ENCODE measurements at places on chromosomes 1 and 21.

- peak; percentile 39 for DNase-seq
These were observed 116.1 kb downstream of the SPATA17 start for GRCh38 chr1:217747156-217747769.

DNA sequence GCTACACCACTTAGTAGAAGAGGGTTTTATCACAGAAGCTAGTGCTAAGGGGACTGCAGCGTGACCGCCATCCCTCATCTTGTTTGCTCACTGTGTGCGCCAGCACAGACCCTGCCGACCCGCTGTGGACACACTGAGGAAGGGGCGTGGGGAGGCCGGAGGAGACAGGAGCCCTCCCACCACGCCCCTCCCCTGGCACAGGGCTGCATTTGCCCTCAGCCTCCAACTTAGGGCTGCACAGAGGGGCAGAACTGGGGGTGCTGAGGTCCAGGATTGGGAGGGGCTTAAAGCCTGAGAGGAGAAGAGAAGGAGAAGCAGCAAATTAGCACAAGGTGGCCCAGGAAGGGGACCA lies 37.2 kb downstream of the RRP1 start:
- no peak for DNase-seq

DNA sequence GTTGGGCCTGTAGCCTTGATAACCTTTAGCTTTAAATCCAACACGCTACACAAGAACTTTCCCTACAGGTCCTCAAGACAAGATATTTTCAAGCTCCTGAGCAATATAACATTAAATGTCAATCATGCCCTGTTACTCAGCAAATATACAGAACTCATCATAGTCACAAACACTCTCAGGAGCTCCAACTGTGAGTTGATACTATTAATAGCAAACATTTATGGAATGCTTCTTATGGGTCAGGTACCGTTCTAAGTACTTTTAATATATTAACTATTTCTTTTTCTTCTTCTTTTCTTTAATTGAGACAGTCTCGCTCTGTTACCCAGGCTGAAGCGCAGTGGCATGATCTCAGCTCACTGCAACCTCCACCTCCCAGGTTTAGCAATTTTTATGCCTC lies 10.1 kb downstream of the EYA3 start:
- no peak for DNase-seq

- DNase-seq, result no peak
These were observed 30.4 kb downstream of the B3GALNT2 start for GRCh38 chr1:235473806-235474205.

DNA sequence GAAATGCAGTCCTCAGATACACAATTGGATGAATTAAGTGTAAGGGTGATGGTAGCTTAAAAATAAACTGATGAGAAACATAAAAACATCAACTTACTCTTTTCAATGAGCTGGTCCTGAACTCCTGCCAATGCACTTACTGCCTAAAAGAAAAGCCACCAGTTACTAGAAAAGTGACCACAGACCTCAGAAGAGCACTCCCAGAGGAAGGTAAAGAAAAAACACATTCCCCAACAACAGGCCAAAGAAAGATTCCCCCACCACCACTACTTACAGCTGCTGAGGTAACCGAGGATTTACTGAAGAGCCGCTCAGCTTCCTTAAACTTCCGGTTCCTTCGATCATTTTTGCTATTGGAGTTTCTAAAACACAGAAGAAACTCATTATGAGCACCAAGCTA lies 5.4 kb downstream of the MEAF6 start:
- peak; percentile 45 for DNase-seq

GRCh38 chr1:206713910-206714312 lies 29.2 kb downstream of the MAPKAPK2 start:
- DNase-seq, result no peak

DNA sequence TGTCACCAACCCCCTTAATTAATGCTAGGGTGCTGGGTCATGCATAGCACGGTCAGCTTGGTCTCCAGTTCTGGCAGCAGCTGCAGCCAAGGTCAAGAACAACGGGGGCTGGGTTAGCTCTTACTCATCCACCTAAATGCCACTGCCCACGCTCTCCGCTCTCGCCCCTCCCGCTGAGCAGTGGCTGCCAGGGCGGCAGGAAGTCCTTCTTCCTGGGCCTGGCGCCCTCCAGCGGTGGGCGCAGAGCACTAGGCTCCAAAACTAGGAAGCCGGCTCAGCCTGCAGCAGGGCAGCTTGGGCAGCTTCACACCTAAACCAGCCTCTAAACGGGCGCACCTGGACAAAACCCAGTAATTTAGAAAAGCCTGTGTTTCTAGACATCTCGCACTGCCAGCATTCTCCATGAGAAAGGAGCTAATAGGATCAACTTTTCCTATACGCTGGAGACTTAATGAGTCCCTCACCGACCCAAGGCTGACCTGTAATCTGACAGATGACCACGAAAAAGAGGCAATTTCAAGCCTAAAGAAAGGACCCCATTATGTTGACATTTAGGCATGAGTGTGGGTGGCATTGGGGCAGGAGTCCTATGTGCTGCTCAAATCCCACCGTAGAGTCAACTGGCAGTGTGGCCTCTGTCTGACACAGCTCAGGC lies 78.4 kb upstream of the LRRN2 start:
- peak; percentile 91 for DNase-seq

DNA sequence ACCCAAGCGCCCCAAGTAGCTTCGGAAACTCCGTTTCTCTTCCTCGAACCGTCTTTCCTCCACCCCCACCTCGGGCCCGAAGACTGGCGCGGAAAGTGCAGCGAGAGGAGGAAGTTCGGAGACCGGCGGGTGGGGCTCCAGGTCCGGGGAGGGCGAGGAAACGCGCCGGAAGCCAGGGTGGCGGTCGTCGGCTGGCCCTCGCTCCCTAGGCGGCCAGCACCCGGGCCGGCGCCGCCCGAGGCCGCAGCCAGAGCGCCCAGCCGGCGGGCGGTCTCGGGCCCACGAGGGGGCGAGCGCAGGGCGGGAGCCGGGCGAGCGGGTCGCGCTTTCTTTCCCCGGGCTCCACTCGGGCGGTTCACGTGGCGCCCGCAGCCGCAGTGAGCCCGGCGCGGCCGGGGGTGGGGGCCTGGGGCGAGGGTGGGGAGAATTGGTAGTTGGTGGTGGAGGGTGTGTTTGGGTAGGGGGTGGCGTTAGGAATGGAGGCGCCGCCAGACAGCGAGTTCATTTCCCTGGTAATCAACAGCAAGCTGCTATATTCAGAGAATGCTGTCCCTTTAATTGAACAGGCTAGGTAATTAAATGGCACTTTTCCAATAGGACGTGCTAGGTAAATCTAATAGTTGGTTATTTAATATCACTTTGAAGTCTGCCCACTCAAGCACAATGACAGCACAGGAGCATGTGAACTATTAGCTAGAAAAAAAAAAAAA lies 6.7 kb downstream of the LMO4 start:
- DNase-seq, result peak; percentile 71

- DNase-seq, result no peak
These were observed 5.1 kb downstream of the PEF1 start for GRCh38 chr1:31639543-31639942.

DNA sequence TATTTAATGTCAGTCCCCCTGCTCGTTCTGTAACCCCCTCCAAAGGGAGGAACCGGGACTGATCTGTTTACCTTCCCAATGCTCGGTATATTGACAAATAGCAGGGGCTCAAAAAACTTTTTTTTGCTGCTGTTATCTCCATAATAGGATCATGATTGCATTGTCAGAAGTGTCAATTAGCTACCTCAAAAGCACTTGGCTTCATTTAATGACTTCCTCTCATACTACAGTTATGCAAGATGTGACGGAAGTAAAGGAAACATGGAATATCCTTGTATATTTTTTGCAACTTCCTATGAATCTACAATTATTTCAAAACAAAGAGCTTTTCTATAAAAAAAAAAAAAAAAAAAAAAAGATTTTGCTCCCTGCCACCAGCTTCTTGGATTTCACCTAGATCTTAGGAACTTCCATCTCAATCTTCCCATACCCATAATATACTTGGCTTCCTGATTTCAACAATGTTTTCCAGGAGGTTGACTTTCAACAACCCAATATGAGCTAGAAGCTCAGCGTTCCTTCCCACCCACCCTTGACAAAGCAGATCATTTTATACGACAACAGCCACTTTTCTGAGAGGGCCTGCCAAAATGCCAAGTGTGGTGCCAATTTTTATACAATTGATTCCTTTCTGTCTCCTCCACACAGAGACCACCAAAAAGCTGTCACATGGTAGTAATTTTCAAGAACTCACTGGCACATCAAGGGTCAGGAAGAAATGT lies 71.7 kb downstream of the SETD4 start:
- DNase-seq, result no peak

GRCh38 chr1:22792396-22793160 lies 81.9 kb downstream of the EPHB2 start:
- DNase-seq, result no peak

GRCh38 chr1:22832414-22832786 lies 121.8 kb downstream of the EPHB2 start:
- no peak for DNase-seq

GRCh38 chr1:167631936-167632614 lies 2.0 kb downstream of the RCSD1 start:
- DNase-seq, result peak; percentile 59

DNA sequence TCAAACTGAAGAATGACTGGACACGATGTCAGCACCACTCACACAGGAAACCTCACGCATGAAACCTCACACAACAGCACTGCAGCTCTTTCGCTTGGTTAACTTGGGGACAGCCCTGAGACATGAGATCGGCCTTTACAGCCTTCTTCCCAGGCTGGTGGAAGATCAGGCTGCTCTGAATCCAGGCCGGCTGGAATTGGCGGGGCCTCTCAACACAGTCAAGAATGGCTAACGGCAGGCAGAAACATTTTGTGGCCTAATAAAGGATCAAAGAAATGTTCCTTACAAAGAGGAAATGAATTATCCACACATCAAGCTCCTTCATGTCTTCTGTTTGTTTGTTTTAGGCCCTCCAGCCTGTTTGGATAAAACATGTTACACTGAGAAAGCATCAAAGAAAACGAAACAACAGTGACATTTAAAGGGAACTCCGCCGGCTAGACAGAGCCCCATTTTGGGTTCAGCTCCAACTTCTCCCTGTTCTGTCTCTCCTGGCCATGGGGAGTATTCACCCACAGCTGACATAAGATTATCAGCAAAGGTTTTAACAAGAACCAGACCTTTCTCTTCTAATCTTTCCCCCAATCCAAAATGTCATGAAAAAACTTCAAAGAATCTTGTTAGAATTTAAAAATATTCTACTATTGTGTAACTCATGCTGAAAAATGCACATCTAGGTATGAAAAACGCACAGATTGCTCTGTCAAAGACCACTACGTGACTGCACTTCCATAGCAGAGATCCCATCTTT lies 131.2 kb downstream of the SLC45A1 start:
- no peak for DNase-seq

- no peak for DNase-seq
These were observed 8.3 kb downstream of the TNNT2 start for GRCh38 chr1:201369209-201369608.

- DNase-seq, result peak; percentile 38
These were observed 1.7 kb downstream of the MCL1 start for GRCh38 chr1:150577557-150578271.

- peak; percentile 10 for DNase-seq
These were observed 96.4 kb upstream of the KCNJ6 start for GRCh38 chr21:38012672-38013071.

DNA sequence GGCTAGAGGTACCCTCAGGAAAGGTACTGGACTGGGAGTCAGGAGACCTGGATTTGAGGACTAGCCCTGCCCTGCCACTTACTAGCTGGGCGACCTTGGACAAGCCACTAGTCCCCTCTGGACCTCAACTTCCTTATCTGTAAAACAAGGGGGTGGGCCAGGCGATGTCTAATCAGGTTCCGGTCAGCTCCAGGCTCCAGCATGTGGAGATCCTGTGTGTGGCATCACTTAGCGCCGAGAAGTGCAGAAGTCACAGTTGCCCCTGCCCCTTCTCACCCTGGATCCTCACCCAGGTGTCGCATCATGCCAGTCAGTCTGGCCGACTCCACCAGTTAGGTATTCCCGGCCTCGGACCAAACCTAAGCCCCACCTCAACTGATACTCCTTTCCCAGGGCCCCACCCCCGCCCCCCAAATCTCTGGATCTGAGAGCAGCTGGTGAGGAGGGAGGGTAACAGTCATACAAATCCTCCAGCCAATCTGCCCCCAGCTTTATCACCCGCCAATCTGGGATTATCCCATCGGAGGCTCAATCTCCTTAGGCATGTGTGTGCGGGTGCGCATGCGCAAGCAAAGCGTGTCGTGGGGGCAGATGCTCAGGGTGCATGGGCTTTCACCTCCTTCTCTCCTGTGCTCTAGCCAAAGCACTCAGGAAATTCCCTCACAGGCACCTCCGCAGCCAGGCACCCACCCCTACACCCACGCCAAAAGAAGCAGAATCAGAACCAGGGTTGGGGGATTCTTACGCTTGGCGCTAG lies 5.4 kb downstream of the CELF3 start:
- no peak for DNase-seq

DNA sequence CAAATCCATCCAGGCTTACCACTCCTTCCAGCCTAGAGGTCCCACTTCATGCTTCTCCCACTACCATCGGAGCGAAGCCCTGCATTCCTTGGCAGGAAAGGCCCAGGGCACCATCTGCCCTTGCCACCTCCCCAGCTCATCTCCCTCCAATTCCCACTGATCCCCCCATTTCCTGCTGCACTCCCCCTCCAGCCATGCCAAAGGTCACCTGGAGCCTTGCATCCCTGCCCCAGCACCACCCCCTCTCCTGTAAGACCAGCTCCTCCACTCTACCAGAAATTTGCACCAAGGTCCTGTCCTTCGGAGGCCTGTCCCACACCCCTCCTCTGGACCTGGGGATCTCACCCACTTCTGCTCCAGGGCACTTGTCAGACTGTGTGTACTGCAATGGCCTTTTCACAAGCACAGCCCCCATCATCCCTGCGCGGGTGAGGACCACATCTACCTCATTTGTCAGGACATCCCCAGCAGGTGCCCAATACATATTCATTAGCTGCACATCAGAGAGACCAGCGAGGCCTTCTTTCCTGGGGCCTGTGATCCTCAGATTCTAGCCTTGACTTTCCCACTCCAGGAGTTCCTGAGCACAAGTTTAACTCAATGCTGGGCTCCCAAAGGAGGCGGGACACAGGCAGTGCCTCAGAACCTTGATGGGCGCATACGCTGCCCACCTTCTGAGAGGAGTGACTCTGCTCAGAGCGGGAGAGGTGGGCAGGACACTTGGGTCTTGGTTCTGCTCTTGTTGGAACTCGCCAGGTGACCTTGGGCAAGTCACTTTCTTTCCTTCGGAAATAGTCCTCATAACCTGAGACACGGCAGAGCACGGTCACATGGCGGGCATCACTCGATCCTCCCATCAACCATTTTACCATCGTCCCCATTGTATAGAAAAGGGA lies 49.9 kb upstream of the EDN2 start:
- no peak for DNase-seq

- DNase-seq, result no peak
These were observed 2.3 kb downstream of the ACTL8 start for GRCh38 chr1:17757426-17757825.

GRCh38 chr1:184373155-184373554 lies 13.7 kb upstream of the C1orf21 start:
- DNase-seq, result no peak

- no peak for DNase-seq
These were observed 85.9 kb downstream of the PSMG1 start for GRCh38 chr21:39097335-39097861.

- DNase-seq, result no peak
These were observed 2.7 kb upstream of the CDC42BPA start for GRCh38 chr1:227321035-227321434.

- peak; percentile 9 for DNase-seq
These were observed 46.4 kb upstream of the ADGRL4 start for GRCh38 chr1:79052829-79053449.

GRCh38 chr1:168439456-168440375 lies 104.1 kb downstream of the XCL2 start:
- DNase-seq, result peak; percentile 79

- no peak for DNase-seq
These were observed 13.2 kb downstream of the ST7L start for GRCh38 chr1:112605633-112606327.
